GM23338 (cell line): ENCODE measurements at places on chromosomes 1 and 21. TPM values are rescaled to one million over a fixed set of nuclear protein-coding genes. Genes with fewer than 3 reads are reported as not detected.

- no peaks in the 10 kb centered on the region for H3K36me3 ChIP-seq
- no peaks in the 10 kb centered on the region for H3K4me1 ChIP-seq
- no peaks in the 10 kb centered on the region for H3K27me3 ChIP-seq
- DNase-seq, result no peak
- no peak overlapping the region for H3K4me3 ChIP-seq
Measured at GRCh38 chr21:24076179-24076578, 1531.1 kb downstream of the MRPL39 start.

DNA sequence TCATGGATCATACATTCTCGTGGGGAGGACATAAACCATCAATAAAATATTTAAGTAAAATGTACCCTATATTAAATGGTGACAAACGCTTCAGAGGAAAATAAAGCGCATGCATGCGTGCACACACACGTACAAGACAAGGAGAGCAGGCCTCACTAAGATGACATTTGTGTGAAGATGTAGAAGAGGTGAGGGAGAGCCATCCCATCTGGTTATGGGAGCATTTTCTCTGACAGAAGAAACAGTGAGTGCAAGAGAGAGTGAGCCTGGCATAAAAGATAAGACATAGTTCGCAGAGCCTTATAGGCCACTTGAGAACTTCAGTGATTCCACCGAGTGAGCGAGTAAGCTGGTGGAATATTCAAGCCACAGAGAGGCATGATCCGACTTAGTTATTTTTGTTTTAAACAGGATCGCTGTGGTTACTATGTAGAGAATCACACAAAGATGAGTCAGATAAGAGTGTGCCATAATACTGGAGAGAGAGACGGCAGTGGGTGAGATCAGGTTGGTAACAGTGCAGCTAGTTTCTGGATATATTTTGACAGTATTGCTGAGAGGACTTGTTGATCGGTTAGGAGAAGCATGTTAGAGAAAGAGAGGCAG lies 624.2 kb downstream of the PLPP3 start:
- peaks cover 7% of the 10 kb centered on the region; the same call in 1 of the 2 replicates for H3K4me1 ChIP-seq
- H3K4me3 ChIP-seq, result no peak overlapping the region
- H3K36me3 ChIP-seq, result no peaks in the 10 kb centered on the region
- H3K27ac ChIP-seq, result no peak overlapping the region
- DNase-seq, result no peak
- no peaks in the 10 kb centered on the region for H3K27me3 ChIP-seq

- DNase-seq, result no peak
- H3K27ac ChIP-seq, result no peak overlapping the region
- no peaks in the 10 kb centered on the region for H3K36me3 ChIP-seq
- no peaks in the 10 kb centered on the region for H3K27me3 ChIP-seq
- no peak overlapping the region for H3K4me3 ChIP-seq
- H3K4me1 ChIP-seq, result no peaks in the 10 kb centered on the region
Measured at GRCh38 chr1:4762146-4762545, 107.7 kb downstream of the AJAP1 start.

GRCh38 chr21:29299916-29300806 lies 1.4 kb downstream of the BACH1 start:
- peaks cover 36% of the 10 kb centered on the region for H3K4me1 ChIP-seq
- H3K4me3 ChIP-seq, result peak overlapping the region; percentile 90
- H3K36me3 ChIP-seq, result no peaks in the 10 kb centered on the region
- H3K27me3 ChIP-seq, result peaks cover 16% of the 10 kb centered on the region
- DNase-seq, result peak; percentile 74
- no peak overlapping the region for H3K27ac ChIP-seq

- no peak for DNase-seq
- H3K4me1 ChIP-seq, result peaks cover 9% of the 10 kb centered on the region
- 0 out of 2 replicates have a peak, but pooled peaks cover 3% of the 10 kb centered on the region for H3K36me3 ChIP-seq
- no peaks in the 10 kb centered on the region for H3K27me3 ChIP-seq
Measured at GRCh38 chr21:32484706-32485380, 72.3 kb downstream of the EVA1C start.

DNA sequence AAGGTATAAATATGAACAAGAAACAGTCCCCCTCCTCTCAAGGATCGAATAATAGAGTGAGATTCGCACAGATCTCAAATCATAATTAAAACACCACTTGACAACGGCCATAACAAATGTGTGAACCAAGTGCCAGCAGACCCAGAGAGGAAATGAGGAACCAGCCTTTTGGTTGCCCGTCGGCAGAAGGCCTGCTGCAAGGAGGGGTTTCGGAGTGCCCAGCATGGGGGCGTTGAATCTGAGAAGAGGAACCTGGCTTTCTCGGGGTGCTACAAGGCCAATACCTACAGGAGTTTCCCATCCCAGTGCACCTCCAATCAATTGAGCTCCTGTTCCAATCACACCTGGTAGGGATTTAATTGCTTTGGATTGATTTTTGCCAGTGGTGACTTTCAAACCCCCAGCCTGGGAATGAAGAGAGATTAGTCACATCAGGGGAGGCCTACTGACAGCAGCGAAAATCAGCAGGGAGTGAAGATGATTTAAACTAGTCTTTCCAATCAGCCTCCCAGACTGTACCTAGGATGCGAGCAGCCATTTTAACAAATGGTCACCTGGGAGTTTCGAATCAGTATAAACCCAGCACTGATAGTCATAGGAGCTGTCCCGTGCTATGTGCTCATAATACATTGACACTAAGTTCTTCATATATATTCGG lies 263.8 kb downstream of the KAZN start:
- no peak overlapping the region for H3K4me3 ChIP-seq
- H3K4me1 ChIP-seq, result no peaks in the 10 kb centered on the region; the same call in 1 of the 2 replicates
- H3K27ac ChIP-seq, result no peak overlapping the region
- DNase-seq, result no peak
- no peaks in the 10 kb centered on the region for H3K27me3 ChIP-seq

DNA sequence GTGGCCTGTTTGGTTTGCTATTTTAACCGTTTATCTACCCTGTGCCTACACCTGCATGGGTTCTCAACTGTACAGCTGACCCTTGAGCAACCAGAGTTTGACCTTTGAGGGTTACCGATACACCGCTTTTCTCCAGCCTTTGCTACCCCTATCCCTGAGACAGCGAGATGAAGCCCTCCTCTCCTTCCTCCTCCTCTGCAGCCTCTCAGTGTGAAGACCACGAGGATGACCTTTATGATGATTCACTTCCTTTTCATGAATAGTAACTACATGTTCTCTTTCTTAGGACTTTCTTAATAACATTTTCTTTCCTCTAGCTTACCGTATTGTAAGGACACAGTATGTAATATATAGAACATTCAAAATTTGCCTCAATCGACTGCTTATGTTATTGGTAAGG lies 14.5 kb upstream of the RNF187 start:
- H3K27ac ChIP-seq, result no peak overlapping the region
- no peak overlapping the region for H3K4me3 ChIP-seq
- no peaks in the 10 kb centered on the region for H3K36me3 ChIP-seq
- DNase-seq, result no peak
- H3K4me1 ChIP-seq, result peaks cover 65% of the 10 kb centered on the region

DNA sequence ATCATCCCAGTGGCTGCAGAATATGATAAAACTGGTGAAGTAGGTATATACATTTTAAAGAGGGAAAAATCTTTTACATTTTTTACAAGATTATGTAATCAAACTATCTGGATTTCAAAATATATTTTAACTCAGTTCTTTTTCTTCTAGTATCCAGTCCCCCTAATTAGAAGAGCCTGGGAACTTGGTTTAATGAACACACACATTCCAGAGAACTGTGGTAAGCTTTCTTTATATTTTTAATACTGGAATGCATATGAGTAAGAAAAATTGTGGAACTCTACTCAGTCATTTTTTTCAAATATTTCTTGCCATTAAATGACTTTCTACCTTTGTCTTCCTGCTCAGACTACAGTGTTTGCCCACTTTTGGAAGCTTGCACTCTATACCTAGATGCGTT lies 8.2 kb downstream of the ACADM start:
- H3K27ac ChIP-seq, result no peak overlapping the region
- H3K36me3 ChIP-seq, result peaks cover 15% of the 10 kb centered on the region
- H3K27me3 ChIP-seq, result no peaks in the 10 kb centered on the region
- no peaks in the 10 kb centered on the region for H3K4me1 ChIP-seq
- DNase-seq, result no peak

DNA sequence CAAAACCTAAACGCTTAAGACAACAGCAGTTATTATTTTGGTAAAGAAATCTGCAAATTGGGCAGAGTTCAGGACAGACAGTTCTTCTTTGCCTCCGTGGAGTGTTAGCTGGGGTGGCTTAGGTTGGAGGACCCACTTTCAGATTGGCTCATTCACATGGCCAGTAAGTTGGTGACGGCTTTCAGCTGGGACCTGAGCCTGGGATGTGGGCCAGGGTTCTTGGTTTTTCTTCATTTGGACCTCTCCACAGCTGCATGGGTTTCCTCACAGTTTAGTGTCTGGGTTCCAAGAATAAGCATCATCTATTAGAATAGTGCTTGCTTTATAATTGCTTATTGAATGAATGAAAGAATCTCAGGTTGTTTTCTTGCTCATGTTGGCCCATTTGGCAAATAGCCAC lies 72.2 kb downstream of the ATF6 start:
- H3K27ac ChIP-seq, result no peak overlapping the region
- no peaks in the 10 kb centered on the region for H3K4me1 ChIP-seq
- DNase-seq, result no peak
- H3K4me3 ChIP-seq, result no peak overlapping the region

DNA sequence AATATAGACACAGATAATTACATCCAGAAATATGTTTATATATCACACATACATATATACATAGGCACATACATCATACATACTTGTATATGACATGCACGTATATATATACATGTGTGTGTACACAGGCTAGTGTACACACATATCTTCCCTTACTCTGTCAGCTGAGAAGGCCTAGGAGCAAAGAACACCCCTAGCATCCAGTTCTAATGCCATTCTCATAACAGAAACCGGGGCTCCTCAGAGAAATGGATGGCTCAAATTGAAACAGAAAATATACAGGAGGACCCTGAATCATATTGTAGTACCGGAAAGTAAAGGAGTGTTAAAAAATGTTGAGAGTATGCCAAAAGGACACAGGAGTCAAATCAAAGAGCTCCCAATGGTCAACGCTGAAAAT lies 19.7 kb upstream of the HYI start:
- no peak for DNase-seq
- H3K4me1 ChIP-seq, result no peaks in the 10 kb centered on the region
- H3K27ac ChIP-seq, result no peak overlapping the region
- no peaks in the 10 kb centered on the region for H3K36me3 ChIP-seq

- H3K27me3 ChIP-seq, result no peaks in the 10 kb centered on the region
- DNase-seq, result no peak
- H3K36me3 ChIP-seq, result no peaks in the 10 kb centered on the region
Measured at GRCh38 chr1:14304381-14304865, 294.1 kb upstream of the KAZN start.

GRCh38 chr1:35605867-35606182 lies 32.7 kb downstream of the TFAP2E start:
- no peaks in the 10 kb centered on the region for H3K27me3 ChIP-seq
- 0 out of 2 replicates have a peak overlapping the region, but pooled peaks have one; percentile 5 for H3K27ac ChIP-seq
- no peak overlapping the region for H3K4me3 ChIP-seq
- no peaks in the 10 kb centered on the region for H3K4me1 ChIP-seq

GRCh38 chr1:31444725-31445448 lies 31.9 kb downstream of the SERINC2 start:
- H3K4me1 ChIP-seq, result no peaks in the 10 kb centered on the region
- no peak overlapping the region for H3K27ac ChIP-seq
- H3K4me3 ChIP-seq, result no peak overlapping the region

- H3K36me3 ChIP-seq, result no peaks in the 10 kb centered on the region
- no peak for DNase-seq
- H3K4me1 ChIP-seq, result no peaks in the 10 kb centered on the region
- no peaks in the 10 kb centered on the region for H3K27me3 ChIP-seq
- no peak overlapping the region for H3K4me3 ChIP-seq
Measured at GRCh38 chr1:214700437-214700836, 97.4 kb downstream of the CENPF start.

DNA sequence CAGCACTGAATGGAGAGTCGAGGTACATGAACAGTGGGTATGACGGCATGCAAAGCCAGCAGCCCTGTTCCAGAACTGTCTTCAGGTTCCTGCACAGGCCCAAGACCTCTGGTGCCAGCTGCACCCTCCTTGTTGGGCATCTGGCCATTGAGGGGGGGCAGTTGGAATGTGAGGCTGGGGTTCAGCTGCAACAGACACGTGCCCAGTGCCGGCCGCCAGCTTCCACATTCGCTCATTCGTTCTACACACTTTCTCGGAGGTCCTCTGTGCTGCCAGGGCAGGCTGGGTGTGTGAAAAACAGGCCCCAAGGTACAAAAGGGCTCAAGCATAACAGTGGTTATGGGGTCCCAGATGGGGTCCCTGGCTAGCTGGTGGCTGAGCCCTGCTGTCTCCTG lies 37.9 kb upstream of the SLC19A1 start:
- no peak for DNase-seq
- H3K27me3 ChIP-seq, result no peaks in the 10 kb centered on the region
- H3K36me3 ChIP-seq, result no peaks in the 10 kb centered on the region
- H3K4me3 ChIP-seq, result no peak overlapping the region

DNA sequence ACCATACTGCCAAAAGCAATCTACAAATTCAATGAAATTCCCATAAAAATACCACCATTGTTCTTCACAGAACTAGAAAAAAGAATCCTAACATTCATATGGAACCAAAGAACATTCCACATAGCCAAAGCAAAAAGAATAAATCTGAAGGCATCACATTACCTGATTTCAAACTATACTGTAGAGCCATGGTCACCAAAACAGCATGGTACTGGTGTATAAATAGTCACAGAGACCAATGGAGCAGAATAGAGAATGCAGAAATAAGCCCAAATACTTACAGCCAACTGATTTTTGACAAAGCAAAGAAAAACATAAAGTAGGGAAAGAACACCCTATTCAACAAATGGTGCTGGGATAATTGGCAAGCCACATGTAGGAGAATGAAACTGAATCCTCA lies 6.2 kb upstream of the DEPDC1 start:
- no peak for DNase-seq
- H3K27me3 ChIP-seq, result no peaks in the 10 kb centered on the region
- no peaks in the 10 kb centered on the region for H3K36me3 ChIP-seq
- H3K4me3 ChIP-seq, result no peak overlapping the region
- H3K4me1 ChIP-seq, result no peaks in the 10 kb centered on the region

DNA sequence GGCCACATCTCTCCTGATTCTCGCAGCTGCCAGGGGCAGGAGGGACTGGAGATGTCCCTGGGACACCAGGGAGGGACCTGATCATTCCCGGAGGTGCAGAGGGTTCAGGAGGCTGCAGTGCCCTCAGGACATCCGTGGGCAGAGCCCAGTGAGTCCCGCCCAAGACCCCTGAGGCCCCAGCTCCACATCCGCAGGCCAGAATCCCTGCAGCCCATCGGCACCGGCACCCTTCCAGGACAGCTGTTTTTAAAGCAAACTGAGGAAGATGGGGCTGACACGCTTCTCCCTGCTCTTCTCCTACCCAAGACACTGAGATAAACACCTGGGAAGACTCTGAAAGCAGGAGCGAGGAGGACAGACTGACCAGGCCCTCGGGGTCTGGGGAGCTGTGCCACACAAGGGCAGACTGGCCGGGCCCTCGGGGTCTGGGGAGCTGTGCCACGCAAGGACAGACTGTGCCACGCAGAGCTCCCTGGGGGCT lies 25.5 kb downstream of the SLC19A1 start:
- no peak overlapping the region for H3K27ac ChIP-seq
- no peak overlapping the region for H3K4me3 ChIP-seq
- no peaks in the 10 kb centered on the region for H3K4me1 ChIP-seq
- no peak for DNase-seq
- H3K27me3 ChIP-seq, result no peaks in the 10 kb centered on the region

- H3K27me3 ChIP-seq, result no peaks in the 10 kb centered on the region
- no peak overlapping the region for H3K27ac ChIP-seq
- no peak overlapping the region for H3K4me3 ChIP-seq
- no peak for DNase-seq
- H3K36me3 ChIP-seq, result 0 out of 2 replicates have a peak, but pooled peaks cover 6% of the 10 kb centered on the region
Measured at GRCh38 chr1:26833432-26834405, 7.2 kb downstream of the ZDHHC18 start.

Gene COL11A1
- total RNA-seq, result 12.5 and 19.2 TPM in 2 replicates

Gene CBS
- total RNA-seq, result 788 and 861 TPM in 2 replicates

Gene ZNF648
- 0.58 and 1.2 TPM in 2 replicates for total RNA-seq

Gene SMCP
- not detected in 2 replicates for total RNA-seq

Gene OR2L3
- total RNA-seq, result not detected in 2 replicates
